ENCODE measurements at places on chromosomes 11 and 22. TPM values are rescaled to one million over a fixed set of nuclear protein-coding genes. Genes with fewer than 3 reads are reported as not detected.

Gene C1QTNF5
- total RNA-seq = 4.0 TPM

Gene SNX32
- not detected for total RNA-seq

Gene DNAJB7
- not detected for total RNA-seq

Gene HTR3B
- not detected for total RNA-seq

Gene SEPTIN3
- not detected for total RNA-seq

Gene KCNJ1
- total RNA-seq = 3.1 TPM

Gene KCNJ11
- total RNA-seq = 112 TPM

Gene PNPLA3
- 1.4 TPM for total RNA-seq

Gene MFRP
- not detected for total RNA-seq

Gene GAL3ST3
- total RNA-seq = not detected

Gene ASRGL1
- total RNA-seq = 7.0 TPM

Gene EFCAB6
- 4.4 TPM for total RNA-seq

Gene TRIM48
- total RNA-seq = not detected

Gene OR11H1
- not detected for total RNA-seq

Gene ACAT1
- 288 TPM for total RNA-seq

Gene LRP4
- 6.6 TPM for total RNA-seq

Gene WNT7B
- total RNA-seq = not detected

Gene HBE1
- total RNA-seq = not detected

Gene ADM2
- not detected for total RNA-seq

Gene LYVE1
- 16.7 TPM for total RNA-seq

Gene JRKL
- total RNA-seq = 3.9 TPM

Gene VPS51
- total RNA-seq = 259 TPM

Gene NEFH
- total RNA-seq = not detected

Gene APOA4
- total RNA-seq = 2.6 TPM

Gene DEUP1
- not detected for total RNA-seq

Gene CDKN1C
- 42.8 TPM for total RNA-seq

Gene CTSC
- 7.0 TPM for total RNA-seq

Gene TUB
- 0.94 TPM for total RNA-seq

Gene TRIM29
- not detected for total RNA-seq
